ENCODE measurements at places on chromosomes 5 and 9.

- no peak for DNase-seq
These were observed 65.4 kb upstream of the ANKRD55 start for GRCh38 chr5:56298336-56299090.

- DNase-seq = no peak
These were observed at the start of gene KCNN2 for GRCh38 chr5:114361724-114362196. KCNN2 (plus strand) TSS chr5:114362070; CDS start chr5:114362140, 70 bp downstream.

DNA sequence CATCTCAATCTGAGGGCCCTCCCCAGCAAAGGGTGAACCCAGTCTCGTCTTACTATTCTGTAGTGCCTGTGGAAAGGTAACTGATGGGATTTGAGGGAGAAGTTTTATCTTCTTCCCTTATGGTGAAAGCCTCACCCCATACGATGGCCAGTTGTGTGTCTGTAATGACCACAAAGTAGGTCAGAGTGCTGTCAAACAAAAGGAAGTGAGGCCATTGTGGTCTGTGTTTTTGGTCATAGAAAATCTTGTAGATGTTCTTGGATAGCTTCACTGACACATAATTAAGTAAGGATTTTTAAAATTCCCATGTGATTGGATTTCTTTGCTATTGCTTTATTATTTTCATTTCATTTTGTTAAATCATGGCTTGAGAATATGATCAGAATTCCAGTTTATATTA is 505.1 kb upstream of the KLF4 start:
- DNase-seq = no peak

DNA sequence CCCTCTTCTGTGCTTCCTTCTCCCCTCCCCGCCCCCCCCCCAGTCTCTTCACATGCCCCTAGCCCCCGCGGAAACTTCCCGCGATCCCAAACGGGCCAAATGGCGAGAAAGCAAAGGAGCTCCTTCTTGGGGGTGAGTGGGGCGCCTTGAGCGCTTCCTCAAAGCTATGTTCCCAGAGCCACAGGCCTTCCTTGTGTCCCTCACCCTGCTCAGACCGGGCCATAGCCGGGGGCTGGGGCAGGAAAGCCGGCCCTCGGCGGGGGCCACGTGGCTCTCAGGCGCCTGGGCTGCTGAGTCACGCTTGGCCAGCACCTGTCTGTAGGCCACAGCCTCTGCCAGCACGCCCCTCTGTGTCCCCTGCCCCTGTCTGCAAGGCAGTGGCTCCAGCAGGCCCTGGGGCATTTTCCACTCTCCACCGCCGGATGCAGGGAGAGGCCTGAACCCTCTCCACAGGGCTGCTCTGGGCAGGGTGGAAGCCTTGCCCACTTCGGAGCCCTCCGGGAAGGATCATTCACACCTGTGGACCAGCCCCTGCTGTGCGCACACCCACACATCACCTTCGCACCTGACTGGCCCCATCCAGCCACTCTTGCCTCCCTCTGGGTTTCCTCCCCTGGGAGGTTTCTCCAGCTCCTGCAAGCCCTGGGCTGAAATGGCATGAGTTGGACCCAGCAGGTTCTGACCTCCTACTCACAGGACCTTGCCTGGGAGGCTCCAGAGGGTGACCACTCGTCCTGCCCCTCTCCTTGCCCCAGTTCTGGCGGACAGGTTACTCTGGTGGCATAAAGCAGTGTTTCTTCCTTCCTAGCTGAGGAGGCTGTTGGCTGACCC is 1.2 kb upstream of the SQSTM1 start:
- DNase-seq = peak; percentile 60

- DNase-seq = no peak
These were observed 320.0 kb downstream of the DNAH5 start for GRCh38 chr5:13624283-13625074.

GRCh38 chr9:81162361-81162760 is 527.0 kb downstream of the TLE1 start:
- DNase-seq = no peak

DNA sequence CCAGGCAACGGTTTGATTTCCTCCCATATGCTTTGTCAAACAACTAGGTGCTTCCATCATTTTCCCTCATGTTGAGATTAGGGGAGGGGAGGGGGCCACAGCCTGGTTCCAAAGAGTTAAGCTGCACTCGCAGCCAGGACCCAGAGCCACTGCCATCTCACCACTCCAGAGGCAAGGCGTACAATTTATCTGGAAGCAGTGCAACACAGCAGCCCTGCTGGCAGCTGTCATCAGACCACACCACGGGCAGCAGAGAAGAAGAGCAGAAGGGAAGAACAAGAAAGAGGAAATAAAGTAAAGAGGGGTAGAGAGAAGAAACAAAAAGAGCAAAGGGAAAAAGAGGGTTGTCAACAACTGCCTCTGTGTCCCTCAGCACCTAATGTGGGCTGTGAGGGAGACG is 38.9 kb downstream of the MED27 start:
- DNase-seq = no peak

GRCh38 chr9:136152543-136152866 is 33.8 kb upstream of the TMEM250 start:
- no peak for DNase-seq

DNA sequence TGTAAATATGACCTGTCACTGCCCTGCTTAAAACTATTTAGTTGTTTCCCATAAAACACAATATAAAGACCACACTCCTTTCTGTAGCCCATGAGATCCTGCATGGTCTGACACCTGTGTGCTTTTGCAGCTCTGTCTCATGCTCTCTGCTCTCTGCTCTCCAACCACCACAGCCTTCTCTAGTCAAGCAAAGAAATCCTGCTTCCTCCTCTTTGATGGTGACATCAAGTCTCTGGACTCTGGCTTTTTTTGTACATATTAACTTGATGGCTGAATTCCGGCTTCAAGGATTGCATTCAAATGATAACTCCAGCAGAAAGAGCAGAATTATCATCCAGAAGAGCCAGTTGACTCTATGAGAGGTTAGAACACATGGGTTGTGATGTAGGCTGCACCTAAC is 58.2 kb downstream of the CHSY3 start:
- DNase-seq = no peak

GRCh38 chr5:111685969-111686368 is 71.0 kb downstream of the NREP start:
- DNase-seq = no peak

DNA sequence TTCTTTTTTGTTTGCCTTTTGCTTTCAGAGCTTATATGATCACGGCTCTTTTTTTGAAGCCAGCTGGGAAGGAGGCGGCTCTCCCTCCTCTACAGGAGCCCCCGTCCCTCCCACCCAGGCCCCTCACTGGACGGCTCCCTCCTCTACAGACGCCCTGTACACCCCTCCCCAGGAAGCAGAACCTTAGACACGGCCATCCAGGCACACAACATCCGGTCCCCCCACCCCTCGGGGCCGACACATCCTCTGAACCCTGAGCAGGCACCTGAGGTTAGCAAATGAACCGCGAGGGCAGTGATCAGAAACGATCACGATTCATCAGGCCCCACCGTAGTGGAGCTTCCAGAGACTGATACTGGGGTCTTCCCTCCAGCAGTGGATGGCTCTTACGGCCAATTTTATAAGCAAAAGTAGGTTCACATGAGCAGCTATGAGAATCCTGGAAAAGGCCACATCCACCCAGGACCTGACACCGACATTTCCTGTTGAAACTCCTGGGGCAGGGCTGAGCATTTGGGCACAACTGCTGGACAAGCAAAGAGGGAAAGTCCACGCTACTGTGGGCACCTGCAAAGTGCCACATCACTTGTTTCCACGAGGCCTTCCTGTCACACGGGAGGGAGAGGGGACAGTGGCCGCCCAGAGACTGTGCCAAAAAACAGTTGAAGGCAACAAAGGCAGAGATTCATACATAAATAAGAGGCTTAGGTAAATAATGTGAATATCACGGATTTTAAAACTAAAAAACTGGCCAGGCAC is 78.9 kb downstream of the SEMA4D start:
- DNase-seq = peak; percentile 78

GRCh38 chr9:117437283-117437682 is 22.4 kb upstream of the ASTN2 start:
- no peak for DNase-seq

DNA sequence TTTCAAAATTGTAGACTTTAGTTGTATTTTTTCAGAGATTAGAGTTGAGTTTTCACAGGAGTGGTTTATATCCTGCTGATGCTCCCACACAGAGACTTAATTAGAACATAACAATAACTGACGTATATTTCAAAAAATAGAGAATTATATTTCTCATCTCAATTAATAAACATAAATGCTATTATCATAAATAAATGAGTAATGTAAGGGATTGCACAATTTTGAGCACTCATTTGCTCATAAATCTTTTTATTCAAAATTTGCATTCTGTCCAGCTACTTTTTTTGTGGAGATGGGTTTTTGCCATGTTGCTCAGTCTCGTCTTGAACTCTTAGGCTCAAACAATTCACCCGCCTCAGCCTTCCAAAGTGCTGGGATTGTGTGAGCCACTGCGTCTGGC is 515.7 kb upstream of the RORB start:
- no peak for DNase-seq

- no peak for DNase-seq
These were observed 80.0 kb downstream of the AMBP start for GRCh38 chr9:113998114-113998513.

- no peak for DNase-seq
These were observed 192.7 kb downstream of the FANCC start for GRCh38 chr9:95124582-95125367.

DNA sequence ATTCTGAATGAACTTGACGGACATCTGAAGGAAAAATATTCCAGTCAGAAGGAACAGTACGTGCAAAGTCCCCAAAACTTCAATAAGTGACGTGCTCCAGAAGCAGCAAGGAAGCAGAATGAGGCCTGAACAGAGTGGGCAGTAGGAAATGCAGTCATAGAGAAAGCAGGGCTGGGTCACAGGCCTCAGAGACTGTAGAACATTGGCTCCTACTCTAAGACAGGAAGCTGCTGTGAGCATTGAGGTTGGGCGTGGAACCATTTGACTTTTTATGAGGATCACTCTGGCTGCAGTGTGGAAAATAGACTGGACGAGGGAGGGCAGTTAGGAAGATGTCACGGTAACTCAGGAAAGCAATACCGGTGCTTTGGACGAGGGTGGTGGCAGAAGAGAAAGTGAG is 64.0 kb downstream of the DOCK8 start:
- peak; percentile 59 for DNase-seq

DNA sequence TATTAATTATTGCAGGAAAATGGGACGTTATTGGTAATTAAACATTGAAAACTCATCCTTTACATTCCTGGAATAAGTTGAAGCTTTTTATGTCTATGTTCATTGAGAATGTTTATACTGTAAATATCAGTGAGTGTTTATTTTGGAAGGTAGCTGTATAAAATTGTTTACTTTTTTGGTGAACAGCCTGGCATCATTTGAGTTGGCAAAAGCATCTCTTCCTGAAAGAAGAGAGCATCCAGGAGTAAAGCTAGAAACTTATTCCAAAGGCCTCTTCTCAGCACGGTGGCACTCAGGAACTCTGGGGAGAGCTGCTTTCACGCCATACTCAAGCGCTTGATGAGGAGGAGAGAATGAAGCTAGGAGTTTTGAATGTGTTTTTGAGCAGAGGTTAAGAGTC is 79.9 kb downstream of the GAPVD1 start:
- DNase-seq = no peak

- DNase-seq = no peak
These were observed 265.8 kb downstream of the MAST4 start for GRCh38 chr5:66862020-66862419.

DNA sequence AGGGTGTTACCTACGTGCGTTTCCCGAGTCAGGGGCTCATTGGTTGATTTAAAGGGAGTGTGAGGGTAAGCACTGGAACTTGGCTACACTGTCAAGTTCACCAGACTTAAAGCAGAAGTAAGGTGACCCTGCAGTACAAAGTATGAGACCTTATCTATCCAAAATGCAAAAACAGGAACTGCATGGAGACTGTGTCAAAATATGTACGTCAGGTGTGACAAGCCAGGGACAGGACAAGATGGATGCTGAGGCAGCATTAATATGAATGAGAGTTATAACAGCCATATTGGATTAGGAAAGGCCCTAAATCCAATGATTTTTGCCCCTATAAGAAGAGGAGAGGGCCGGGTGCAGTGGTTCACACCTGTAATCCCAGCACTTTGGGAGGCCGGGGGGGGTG is 15.4 kb upstream of the SUSD3 start:
- no peak for DNase-seq

- DNase-seq = peak; percentile 6
These were observed 97.8 kb downstream of the TSSK1B start for GRCh38 chr5:113336975-113337374.
